ENCODE measurements at places on chromosomes 16 and 17.

DNA sequence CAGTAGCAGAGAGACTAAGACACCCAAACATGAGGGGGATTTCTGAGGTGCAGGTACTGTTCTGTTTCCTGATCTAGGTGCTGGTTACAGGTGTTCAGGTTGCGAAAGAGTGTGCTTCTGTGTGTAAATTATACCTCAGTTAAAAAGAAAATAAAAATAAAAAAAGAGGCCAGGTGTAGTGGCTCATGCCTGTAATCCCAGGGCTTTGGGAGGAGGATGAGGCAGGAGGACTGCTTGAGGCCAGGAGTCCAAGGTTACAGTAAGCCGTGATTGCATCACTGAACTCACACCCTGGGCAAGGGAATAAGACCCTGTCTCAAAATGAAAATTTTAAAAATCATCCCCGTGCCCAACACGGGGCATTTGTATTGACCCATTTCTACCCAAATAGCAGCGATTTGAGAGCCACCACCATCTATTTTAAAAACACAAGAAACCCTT, 3.2 kb upstream of the DCAF7 start:
- no peak for DNase-seq

DNA sequence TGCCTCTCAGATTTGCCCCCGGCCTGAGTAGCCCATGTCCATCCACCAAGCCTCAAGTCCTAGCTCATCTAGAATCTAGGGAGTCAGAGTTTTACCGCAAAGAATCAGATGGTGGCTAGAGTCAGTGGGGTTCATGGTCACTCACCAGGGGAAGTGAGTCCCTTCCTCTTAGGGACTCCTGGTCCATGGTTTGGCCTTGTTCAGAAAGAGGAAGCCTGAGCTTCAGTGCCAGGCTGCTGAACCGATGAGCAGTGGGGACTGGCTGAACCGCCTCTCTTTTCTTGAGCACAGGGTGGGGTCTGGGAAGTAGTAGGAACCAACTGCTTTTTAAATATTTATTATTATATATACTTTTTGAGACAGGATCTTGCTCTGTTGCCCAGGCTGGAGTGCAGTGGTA, 160.3 kb downstream of the NTN1 start:
- peak; percentile 21 for DNase-seq

GRCh38 chr17:44602390-44602789, 45.1 kb downstream of the FZD2 start:
- no peak for DNase-seq

DNA sequence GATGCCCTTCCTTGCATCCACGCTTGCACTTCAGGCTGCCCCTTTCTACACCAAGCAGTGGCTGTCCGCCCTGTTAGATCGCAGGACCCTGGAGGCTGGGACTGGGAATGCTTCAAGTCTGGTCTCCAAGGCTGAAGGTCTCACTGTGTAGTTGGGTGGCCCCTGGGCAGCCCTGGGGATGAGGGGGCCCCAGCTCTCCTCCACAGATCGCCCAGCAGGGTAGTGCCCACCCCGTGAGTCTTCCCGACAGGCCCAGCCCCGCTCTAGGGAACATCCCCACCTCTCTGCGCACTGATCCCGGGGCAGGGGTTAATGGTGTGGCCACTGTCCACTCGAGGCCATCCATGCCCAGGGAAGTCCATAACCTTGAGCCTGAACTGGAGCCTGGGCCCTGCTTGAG, 10.3 kb downstream of the ZNF213 start:
- no peak for DNase-seq

DNA sequence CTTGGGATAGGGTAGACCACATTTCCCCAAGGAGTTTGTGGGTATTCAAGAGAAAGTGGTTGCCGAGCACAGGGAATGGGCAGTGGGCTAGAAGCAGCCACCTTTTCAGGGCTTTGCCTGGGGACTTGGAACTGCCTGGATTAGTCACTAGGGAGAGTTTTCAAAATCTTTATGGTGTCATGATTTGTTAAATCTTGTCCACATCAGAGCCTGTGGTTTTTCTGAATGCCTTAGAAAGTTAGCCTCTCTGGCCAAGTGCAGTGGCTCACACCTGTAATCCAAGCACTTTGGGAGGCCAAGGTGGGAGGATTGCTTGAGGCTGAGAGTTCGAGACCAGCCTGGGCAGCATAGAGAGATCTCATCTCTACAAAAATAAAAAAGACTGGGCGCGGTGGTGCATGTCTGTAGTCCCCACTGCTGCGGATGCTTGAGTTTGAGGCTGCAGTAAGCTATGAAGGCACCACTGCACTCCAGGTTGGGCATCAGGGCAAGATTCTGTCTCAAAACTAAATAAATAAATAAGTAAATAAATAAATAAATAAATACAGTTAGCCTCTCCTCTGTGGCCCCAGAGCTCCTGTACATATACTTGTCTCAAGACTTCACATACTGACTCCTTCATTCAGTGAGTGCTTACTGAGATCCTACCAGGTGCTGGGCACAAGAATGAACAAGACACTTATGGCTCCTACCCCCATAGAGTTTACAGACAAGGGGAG, 76.3 kb upstream of the HNF1B start:
- no peak for DNase-seq

- no peak for DNase-seq
Measured at GRCh38 chr17:12826431-12826830, 37.1 kb downstream of the ARHGAP44 start.

- no peak for DNase-seq
Measured at GRCh38 chr17:45143767-45144198, 4.5 kb upstream of the HEXIM1 start.

DNA sequence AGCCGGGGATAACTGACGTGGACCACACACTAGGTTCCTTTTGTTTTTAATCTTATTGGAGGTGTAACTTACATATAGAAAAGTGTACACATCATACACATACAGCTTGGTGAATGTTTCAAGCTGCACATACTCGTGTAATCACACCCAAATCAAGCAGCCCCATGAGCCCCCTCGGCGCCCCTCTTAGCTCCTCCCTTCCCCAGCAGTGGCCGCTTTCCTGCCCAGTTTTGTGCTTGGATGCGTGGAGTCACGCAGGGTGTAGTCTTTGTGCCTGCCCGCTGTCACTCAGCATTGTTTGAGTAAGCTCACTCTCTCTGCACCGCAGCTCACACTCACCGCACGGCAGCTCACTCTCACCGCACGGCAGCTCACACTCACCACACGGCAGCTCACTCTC, 151.7 kb upstream of the CHMP6 start:
- no peak for DNase-seq

DNA sequence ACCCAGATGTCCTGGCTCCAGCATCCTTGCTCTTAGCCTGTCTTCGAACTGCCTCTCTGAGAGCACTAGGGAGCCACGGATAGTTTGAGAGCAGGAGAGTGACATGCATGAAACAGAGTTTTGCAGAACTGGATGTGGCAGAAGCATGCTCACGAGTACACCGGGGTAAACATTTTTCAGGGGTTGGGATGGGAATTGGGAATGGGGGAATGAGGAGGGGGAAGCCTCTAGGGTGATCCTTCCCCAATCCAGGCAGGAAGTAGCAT, 34.2 kb upstream of the CIBAR2 start:
- DNase-seq = no peak

- no peak for DNase-seq
Measured at GRCh38 chr17:28759256-28759865, 15.6 kb downstream of the TRAF4 start.

GRCh38 chr17:40528692-40529417, 27.4 kb upstream of the TNS4 start:
- DNase-seq = no peak

DNA sequence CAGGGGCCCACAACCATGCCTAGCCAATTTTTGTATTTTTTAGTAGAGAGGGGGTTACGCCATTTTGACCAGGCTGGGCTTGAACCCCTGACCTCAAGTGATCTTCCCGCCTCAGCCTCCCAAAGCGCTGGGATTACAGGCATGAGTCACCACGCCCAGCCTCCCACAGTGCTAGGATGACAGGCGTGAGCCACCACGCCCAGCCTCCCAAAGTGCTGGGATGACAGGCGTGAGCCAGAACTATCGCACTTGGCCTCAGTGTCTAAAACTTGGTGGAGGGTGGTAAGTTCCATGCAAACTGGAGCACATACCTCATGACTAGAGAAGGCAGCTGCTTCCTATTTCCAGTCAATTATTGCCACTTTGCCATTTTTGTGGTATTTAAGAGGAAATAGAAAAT, 7.1 kb downstream of the HSD17B2 start:
- DNase-seq = no peak

DNA sequence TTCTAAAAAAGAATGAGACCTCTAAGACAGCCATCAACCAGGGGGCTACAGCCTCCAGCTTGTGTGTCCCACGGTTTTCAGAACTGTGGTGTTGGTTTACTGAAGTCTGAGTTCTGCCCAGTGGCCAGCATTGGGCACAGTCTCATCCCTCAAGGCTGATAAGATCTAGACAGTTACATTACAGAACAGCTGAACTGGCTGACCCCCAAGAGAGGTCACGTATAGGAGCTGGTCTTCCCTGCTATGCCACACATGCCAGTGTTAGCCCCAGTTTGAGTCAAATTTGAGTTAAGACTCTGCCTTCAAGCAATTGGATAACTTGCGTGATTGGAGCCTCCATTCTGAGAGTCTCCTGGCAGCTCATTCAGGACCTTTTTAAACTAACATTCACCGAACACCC, 14.8 kb upstream of the NUP93 start:
- DNase-seq = no peak

GRCh38 chr17:82014432-82014831, 8.2 kb downstream of the CENPX start:
- no peak for DNase-seq

DNA sequence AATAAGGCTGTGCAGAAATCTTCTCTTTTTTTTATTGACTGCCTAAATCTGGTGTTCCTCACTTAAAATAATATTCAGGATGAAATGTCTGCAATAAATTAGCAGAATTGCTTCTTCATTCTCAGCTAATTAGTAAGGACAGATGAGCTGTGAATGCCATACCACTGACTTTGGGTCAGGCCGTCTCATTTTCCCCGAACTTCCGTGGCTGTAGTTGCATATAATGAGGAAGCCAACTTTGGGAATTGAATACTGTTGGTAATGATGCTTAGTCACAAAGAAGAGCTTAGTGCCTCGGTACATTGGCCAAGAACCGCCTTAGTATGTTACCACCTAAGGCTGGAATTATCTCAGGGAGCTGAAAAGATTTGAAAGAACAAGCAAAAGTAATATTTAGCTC, 47.6 kb downstream of the NUP93 start:
- DNase-seq = no peak

GRCh38 chr17:15220785-15221184, 44.3 kb downstream of the PMP22 start:
- DNase-seq = no peak

DNA sequence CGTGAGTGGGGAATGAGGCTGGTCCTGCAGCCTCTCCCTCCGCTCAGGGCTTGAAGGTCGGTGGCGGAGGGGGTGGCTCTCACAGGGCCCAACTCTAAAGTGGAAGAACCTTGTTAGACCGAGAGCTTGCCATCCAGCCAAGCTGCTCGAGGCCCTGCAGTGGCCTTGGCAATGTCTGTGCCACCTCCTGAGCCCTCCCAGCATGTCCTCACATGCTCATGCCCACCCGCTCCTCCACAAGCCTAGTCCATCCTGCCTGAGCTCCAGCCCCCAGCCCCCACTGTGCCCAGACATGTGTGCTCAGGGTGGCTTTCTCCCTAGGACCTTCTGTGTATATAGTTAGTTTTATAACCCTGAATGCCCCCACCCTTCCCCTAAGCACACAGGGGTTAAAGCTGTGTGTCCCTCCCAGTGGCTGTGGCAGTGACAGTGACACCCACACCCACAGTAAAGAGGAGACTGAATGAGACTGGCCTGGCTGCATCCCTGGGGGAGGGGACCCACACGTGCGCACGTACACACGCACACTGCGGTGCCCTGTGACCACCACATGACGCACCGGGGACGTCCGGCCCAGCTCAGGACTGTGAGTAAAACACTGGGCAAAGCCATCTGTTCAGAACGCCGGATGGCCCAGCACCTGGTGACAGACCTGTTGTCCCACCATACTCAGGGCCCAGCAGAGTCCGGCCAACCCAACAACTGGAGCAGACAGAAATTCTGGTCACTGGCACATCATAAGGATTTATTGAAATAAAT, 15.6 kb downstream of the PDK2 start:
- DNase-seq = no peak

DNA sequence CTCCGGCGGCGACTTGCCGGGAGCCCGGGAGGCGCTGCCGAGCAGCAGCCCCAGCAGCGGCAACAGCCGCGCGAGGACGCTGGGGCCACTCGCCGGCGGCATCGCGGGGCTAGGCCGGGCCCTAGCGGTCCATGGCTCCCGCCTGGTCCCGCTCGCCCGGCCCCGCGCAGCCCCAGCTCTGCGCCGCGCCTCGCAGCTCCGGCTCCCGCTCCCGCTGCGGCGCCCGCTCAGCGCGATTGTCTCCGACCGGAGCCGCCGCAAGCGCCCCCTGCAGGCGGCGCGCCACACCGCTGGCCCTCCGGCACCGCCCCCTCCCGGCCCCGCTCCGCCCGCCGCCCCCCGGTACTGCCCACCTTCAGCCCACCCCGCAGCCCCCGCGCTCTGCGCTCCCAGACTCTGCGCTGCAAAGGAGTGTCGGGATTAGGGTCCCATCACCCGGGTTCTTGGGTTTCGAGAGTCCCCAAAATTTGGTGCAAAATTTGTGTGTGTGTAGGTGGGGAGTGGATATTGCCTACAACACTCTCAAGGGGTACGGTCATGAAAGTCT, at the start of gene FAM171A2:
Gene FAM171A2, minus strand, starts transcription at position 241 of the 547 bp plus-strand sequence. Its CDS starts 139 bp downstream, at position 102.
- peak; percentile 76 for DNase-seq

DNA sequence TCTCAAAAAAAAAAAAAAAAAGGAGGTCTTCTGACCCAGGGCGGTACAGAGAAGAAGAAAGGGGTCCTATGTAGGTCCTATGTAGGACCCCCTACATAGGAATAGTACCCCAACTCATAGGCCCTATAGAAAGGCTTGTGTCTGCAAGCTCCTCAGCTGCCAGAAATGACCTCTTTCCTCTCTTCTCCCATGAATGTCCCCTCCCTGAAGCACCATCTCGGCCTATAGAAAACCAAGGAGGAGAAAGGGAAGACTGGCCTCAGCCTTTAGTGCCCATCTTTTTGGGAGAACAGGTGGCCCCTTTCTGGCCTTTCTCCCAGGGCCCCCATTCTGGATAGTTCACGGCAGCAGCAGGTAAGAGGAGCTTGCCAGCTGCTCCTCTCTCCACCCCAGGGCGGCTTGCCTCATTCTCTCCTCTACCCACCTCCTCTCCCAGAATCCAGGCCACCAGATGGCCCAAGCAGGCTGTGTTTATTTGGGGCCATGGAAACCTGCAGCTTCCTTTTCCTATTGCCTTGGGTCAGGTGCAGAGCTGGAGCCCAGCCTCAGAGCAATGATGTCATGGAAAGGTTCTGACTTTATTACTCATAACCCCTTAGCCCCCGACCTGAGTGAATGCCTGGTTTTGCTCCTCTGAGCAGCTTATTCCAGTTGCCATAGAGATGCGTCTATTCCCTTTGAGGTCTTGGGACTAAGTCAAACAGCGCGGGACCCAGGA, 1.6 kb upstream of the MRPL58 start:
- peak; percentile 42 for DNase-seq

Data from OCI-M1 (cell line).